ENCODE measurements at places on chromosomes 11 and 22.

- no peak for DNase-seq
Observed at GRCh38 chr11:47318166-47318565, 34.3 kb downstream of the MYBPC3 start.

DNA sequence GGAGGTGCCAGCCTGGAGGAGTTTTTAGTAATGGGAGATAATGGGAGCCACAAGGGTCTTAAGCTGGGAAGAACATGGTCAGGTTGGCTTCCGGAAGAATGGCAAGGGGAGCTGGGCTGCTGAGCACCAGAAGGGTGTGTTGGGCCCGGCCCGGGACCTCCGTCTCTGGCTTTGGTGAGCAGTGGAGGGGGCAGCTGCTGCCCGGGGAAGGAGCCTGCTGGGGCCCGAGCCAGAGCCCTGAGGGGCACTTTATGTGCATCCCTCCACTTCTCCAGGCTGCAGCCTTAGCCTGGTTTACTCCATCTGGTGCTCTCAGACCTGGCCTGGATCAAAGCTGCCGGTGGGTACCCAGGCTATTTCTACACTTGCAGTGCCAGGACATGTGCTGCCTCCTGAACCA is 8.7 kb upstream of the NPAS4 start:
- no peak for DNase-seq

DNA sequence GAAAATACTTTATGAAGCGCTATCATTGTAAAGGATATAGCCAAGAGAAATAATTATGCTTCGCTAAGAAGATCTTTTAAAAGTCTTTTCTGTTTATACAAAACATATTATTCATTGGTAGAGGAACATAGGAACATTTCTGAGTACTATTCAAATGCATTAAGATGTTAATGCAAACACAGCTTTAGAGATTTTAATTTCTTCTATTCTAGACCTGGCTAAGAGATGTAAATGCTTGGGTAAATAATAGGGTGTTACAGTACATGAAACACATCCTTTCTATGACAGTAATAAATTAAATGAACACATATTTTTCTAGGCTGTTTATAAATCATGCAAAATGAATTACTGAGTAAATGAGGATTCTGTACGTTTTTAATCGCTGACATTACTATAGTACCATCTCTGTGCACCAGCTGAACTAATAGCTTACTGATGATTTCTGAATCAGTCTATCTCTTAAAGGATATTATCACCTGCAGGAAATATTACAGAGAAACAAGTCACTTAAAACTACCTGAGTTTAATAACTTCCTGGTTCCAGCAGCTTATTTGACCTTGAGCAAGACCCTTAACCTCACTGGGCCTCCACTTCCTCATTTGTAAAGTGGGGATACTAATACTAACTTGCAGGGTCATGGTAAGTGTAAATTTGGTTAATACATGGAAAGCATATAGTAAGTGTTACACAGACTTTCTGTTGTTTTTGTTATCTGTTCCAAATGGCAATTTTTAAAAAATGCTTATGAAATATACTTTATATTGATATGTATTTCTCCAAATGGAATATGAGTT is 344.9 kb downstream of the DYNC2H1 start:
- DNase-seq = no peak

DNA sequence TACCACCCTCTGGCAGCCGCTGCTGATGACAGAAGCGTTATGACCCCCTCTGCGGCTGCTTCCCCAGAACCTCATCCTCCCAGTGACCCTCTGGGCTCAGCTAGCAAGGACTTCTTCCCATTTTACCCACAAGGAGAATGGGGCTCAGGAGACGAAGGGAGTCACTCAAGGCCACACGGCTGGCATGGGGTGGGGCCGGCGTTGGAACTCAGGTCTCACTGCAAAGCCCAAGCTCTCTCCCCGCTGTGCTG is 16.8 kb upstream of the SUN2 start:
- DNase-seq = no peak

DNA sequence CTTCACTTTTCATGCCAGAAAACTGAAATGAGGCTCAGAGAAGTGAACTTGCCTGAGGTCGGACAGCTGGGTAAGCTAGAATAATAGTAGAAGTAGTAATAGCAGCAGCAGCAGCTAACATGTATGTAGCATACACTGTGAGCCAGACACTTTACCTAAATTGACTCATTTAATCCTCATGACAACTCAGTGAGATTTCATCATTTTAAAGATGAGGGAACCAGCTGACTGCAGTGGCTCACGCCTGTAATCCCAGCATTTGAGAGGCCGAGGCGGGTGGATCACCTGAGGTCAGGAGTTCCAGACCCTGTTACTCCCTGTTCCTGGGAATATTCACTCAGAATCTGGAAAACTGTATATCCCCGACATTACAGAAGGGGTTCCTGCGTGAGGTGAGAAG is 154.5 kb downstream of the DBX1 start:
- no peak for DNase-seq

- no peak for DNase-seq
Observed at GRCh38 chr11:61686066-61686465, 5.9 kb downstream of the DAGLA start.
